Muscle of back (tissue), 13 donors: ENCODE measurements at places on chromosomes 4 and X. TPM values are rescaled to one million over a fixed set of nuclear protein-coding genes. Genes with fewer than 3 reads are reported as not detected.
A peak's percentile ranks its signal among the peaks of the same experiment; 100 is the strongest.

DNA sequence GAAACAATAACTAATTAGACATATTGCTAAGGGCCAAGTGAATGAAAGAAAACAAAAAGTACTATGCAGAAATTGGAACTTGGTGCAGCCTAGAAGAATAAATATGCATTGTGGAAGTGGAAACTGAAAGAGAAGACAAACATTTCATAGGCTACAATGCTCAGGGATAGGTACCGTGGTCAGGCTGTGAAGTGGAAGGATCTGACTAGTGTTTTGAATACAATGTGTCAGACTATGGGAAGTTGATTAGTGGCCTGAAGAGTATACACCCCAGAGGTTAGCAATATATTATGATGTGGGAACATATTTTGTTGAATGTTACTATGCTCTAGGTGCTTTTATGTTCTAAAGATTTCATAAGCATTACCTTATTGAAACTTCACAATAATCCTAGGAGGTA lies 36.8 kb downstream of the GPRIN3 start:
- no peak for DNase-seq

DNA sequence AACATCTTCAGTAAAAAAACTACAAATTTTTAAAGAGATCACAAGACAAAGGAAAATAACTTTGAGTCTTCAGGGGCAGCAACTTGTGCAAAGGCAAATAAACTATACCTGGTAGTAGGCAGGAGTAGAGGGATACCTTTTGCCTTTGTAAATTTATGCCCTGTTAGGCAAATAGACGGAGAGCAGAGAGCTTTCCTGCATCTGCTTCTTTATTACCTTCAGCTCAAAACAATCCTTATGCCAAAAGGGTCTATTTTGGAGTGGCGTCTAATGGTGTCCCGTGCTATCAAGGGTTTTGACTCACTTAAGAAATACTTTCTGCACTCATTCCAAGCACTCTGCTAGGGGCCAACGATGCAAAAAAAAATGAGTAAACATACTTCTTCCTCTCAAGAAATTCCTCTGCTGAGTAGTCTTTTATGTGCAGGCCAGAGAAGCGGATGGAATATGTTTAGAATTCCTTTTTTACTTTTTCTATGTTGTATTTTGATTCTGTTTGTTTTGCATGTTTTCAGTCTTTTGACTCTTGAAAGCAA lies 131.9 kb downstream of the ANXA5 start:
- DNase-seq: peak; percentile 10

DNA sequence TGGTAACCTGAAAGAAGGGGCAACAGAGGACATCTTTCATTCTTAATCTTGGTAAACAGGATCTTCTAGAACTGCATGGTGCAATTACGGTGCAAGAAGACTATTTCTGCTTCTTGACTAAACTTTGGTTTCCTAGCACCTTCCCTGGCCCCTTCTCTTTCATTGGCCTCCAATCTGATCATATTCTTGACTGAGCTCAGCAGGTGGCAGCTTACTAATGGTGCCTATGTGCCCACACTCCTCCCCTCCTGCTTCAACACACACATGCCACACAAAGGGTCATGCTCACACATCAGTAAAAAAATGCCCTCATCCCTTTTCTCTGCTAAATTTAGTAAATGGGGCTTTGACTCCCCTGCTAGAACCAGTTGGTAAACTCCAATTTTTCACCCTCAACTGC lies 400.5 kb upstream of the MAOA start:
- DNase-seq: no peak

The ADH7 gene
- polyA plus RNA-seq: not detected
